Nucleus accumbens (tissue), 56 donors: ENCODE measurements at places on chromosomes 2 and 18.

DNA sequence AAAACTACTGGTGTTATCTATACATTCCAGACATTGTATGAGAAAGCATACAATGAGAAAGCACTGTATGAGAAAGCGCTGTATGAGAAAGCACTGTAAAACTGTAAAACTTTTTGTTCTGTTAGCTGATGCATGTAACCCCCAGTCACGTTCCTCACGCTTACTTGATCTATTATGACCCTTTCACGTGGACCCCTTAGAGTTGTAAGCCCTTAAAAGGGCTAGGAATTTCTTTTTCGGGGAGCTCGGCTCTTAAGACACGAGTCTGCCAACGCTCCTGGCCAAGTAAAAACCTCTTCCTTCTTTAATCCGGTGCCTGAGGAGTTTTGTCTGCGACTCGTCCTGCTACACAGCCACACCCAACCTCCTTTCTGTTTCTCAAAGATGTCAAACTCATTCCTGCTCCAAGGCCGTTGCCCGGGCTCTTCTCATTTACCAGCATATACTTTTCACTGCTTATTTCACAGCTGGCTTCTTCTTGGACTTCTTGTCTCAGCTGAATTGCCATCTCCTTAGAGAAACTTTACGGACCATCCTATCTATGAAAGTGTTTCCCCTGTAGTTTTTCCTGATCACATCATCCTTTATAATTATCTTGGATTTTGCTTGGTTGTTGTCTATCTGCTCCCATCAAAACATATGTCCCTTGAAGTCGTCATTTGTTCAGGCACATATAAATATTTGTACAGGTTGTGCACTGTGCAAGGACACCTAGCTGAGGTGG is 29.8 kb upstream of the YES1 start:
- DNase-seq: no peak

- DNase-seq: no peak
These were observed 552.9 kb downstream of the FBXO15 start for GRCh38 chr18:73594749-73595148.

- DNase-seq: no peak
These were observed 80.4 kb upstream of the WDR75 start for GRCh38 chr2:189360861-189361260.

DNA sequence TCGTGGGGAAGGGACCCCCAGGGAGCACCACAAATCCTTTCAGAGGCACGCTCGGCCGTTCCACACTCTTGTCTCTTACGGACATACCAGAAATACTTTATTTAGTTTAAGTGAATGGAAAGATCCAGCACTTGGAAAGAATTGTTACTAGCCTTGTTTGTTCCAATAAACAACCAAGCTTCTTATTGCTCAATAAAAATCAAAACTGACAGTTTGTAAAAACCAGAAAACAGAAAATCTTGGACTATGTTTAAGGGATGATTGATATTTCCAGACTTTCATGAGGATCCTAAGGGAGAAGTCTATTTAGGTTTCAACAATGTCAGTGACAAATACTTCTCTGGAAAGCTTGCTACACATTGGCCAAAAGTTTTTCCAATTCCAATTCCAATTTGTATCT is 31.6 kb upstream of the CCBE1 start:
- DNase-seq: no peak

DNA sequence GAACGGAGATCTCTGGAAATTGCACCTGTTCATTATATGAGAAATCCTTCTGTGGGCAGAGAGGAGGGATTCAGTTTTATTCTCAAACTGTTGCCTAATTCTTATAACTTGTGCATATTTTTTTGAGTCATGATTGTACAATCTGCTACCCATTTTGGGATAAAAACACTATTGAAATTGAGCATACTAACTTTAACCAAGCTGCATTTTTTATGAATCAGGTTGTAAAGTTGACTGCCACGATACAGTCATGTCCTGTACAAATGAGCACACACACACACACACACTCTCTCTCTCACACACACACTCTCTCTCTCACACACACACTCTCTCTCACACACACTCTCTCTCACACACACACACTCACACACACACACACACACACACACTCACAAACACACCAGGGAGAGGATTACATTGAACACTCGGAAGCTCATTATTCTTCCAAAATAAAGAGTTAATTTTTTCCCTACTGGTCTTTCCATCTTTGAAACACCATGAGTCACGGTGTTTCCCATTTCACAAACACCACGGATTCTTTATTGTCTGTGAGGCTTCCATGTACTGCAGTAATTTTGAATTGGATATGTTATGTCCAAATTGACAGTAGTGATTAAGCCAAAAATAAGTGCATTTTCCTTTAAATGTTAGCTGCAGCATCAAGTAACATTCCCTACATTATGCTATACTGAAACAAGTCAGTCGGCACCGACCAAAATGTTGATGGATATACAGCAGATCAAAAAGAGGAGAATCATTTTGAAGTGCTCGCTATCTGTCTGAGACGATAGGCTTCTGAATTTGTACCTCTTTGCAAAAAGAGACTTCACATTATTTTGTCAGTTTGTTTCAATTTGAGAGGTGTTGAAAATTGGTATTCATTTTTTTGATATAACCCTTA is 216.9 kb downstream of the ARHGAP15 start:
- no peak for DNase-seq

GRCh38 chr2:73142937-73143336 is 30.2 kb upstream of the RAB11FIP5 start:
- DNase-seq: no peak

GRCh38 chr2:176466918-176467452 is 197.7 kb downstream of the MTX2 start:
- no peak for DNase-seq

GRCh38 chr2:48860380-48860779 is 104.9 kb upstream of the LHCGR start:
- no peak for DNase-seq

- no peak for DNase-seq
These were observed 297.6 kb upstream of the NRXN1 start for GRCh38 chr2:51329512-51329911.

- DNase-seq: no peak
These were observed 697.3 kb downstream of the TRIB2 start for GRCh38 chr2:13413989-13414388.

DNA sequence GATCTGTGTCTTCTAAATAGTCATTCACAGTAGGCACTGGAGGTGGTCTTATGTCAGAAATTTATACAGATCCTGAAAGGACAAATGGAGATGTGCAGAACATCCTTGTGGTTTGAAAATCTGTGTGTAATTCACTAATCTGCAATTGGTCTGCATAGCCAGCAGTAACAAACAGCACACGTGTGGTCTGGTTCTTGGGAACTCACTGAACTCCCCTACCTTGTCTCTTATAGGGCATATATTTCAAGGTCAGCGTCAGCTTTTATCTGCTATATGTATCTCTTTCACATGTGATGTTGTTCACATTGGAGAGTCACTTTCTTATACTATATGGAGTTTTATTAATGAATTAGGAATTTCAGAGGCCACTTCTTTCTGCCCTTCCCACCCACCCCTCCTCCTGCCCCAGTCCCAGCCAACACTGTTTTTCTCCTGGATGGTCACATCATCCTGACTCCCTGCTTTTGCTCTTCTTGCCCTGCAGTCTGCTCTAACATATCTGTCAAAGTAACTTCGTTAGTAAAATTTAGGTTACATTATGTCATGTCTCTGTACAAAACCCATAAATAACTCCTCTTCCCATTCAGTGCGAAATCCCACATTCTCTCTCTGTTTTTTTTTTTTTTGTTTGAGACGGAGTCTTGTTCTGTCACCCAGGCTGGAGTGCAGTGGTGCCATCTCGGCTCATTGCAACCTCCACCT is 35.4 kb upstream of the CABYR start:
- no peak for DNase-seq

DNA sequence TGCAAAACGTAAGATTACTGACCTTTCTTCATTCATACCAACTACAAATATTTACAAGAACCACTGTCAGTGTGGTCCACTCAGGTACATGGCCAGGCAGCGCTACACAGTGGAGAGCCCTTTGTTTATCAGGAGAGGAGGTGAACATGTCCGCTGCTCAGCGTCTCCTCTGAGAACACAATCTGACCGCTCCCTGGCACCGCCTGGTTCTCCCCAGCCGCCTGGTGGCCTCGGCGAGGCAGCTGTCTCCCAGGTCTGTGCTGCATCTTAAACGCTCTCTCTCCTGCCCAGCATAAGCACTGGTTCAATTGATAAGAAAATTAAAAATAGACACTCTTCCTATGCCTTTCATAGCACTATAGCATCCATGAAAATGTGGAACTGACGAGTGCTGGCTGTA is 146.8 kb upstream of the PXDN start:
- DNase-seq: no peak

DNA sequence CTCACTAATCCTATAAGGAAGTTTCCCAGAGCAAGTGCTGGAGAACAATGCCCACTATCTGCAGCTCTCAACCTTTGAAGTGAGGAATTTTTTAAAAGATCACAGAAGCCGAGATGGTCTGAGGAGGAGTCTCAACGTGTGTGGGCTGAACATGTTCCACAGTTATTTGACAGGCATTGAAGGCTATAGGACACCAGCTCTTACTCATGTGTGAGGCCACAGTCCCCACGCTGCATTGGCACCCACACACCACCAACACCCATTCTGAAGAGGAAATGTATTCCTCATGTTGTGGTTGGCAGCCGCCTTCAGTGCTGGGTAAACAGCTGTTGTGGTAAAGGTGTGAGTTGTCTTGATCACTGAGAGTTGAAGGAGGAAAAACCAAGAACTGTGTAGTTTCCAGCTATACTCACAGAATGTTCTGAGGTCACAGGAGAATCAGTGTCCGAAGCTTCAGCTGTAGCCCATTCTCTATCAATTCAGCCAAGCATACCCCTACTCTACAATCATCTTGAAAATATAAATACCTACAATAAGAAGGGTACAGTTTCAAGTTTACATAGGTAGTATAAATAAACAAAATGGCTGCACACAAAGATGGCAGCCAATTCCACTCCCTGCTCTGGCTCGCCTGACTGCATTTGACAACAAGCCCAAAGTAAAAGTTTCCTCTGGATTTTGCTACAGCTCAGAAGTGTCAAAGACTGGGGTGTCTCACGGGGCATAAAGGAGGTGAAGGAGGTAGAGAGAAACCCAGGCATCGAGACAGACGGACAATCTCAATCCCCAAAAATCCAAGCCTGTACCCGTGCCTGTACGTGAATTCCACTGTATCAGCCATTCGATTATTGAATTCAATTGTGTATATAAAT is 12.1 kb downstream of the CD226 start:
- no peak for DNase-seq

GRCh38 chr2:72731116-72731515 is 94.7 kb downstream of the EXOC6B start:
- DNase-seq: no peak

GRCh38 chr2:131077966-131078365 is 15.3 kb downstream of the FAM168B start:
- no peak for DNase-seq

GRCh38 chr2:12796657-12797056 is 79.9 kb downstream of the TRIB2 start:
- no peak for DNase-seq

- DNase-seq: no peak
These were observed 1.6 kb upstream of the RMDN2 start for GRCh38 chr2:37923308-37924055.

DNA sequence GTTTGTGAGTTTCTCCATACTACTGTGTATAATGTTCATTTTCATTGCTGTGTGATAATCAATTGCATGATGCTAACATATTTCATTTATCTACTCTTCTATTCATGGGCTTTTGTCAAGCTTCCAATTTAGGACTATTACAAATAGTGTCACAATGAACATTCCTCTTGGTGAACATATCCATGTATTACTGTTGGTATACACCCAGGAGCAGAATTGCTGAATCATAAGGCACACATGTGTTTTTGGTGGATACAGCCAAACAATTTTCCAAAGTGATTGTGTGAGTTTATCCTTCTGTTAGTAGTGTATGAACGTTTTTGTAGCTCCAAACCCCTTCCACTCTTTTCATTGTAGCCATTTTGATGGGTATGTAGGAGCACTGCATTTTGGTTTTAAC is 101.6 kb upstream of the COPS8 start:
- no peak for DNase-seq

- DNase-seq: no peak
These were observed 256.4 kb downstream of the ACKR3 start for GRCh38 chr2:236825989-236826510.

DNA sequence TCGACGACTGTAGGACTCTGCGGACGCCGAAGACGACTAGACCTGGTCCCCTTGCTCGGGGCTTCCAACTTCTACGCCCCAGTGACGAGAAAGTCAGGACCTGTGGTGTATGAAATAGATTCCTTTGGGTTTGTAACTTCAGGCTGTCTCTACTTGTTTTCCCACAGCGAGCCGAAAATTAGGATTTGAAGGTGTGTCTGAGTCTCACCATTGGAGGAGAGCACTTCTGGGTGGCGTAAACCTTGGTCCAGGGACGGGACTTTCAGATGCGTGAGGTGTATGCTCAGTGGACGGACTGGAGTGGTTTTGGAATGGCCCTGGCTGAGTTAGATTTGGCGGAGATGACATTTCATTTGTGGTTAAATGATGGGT is 1.3 kb downstream of the BIRC6 start:
- DNase-seq: no peak

GRCh38 chr2:18800240-18800971 is 211.0 kb upstream of the NT5C1B start:
- no peak for DNase-seq

DNA sequence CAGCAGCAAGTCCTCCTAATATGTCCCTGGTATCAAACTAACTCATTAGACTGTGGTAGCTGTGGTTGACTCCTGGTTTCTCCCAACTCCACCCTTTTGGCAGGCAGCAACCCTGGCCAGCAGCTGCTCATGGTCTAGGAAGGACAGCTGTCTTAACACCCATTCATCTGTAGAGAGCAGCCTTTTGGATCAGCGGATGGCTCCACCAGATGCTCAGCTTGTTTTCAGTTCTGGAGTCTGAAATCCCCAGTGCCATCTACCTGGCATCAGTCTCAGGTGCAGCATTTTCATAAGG is 100.5 kb downstream of the SPOPL start:
- DNase-seq: no peak

DNA sequence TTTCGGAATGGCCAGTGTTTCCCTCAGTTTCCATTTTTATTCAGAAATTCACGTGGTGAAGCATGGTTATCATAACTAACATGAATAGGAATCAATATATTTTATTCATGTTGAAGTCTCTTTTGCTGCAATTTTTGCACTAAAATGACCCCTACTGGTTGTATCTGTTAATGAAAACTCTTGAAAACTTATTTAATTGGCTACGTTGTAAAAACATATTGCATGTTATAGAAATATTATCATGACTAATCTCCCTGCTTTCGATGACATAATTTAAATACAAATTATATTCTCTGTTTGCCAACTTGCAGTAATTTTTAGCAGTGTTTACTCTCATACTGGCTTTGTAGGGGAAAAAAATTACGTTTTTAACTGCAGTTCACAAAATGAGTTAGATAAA is 3.5 kb downstream of the CRIM1 start:
- no peak for DNase-seq

GRCh38 chr2:227626580-227627151 is 9.4 kb downstream of the SCYGR4 start:
- DNase-seq: no peak
